ENCODE measurements at places on chromosomes 2 and 18.

DNA sequence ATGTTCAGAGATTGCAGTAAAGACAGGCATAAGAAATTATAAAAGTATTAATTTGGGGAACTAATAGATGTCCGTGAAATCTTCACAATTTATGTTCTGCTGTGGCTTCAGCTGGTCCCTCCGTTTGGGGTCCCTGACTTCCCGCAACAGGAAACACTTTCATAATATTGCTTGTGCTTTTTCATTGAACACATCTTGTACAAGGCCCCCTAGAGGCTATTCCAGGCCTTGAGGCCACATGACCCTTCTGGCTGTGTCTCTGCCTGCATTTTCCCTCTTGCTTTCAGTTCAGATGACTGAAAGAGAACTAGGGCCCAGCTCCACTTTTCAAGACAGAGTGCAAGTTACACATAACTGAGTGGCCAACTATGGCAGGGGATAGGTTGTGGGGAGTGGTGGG is 164.1 kb downstream of the TMEM247 start:
- no peak for DNase-seq

- DNase-seq = no peak
These were observed 24.2 kb downstream of the TNS1 start for GRCh38 chr2:217978536-217979150.

- DNase-seq = no peak
These were observed 77.8 kb upstream of the HS6ST1 start for GRCh38 chr2:128396500-128396891.

- DNase-seq = no peak
These were observed 16.7 kb upstream of the ZSCAN30 start for GRCh38 chr18:35306588-35307250.

- DNase-seq = peak; percentile 2
These were observed 1388.0 kb upstream of the LRRTM1 start for GRCh38 chr2:81692566-81692965.

DNA sequence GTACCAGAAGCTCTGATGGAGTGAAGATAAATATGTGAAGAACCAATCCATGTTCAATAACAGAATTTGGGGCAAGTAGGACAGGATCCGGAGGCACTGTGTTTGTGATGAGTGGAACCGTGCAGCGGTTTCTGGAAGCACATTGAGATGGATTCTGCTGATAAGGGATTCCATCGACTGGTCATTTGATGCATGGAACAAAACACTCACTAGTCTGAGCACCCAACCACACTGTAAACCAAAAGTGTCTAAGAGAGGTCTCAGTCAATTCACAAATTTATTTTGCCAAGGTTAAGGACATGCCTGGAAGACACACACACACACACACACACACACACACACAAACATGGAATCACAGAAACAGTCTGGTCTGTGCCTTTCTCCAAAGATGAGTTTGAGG is 459.5 kb downstream of the FBXO15 start:
- DNase-seq = no peak

DNA sequence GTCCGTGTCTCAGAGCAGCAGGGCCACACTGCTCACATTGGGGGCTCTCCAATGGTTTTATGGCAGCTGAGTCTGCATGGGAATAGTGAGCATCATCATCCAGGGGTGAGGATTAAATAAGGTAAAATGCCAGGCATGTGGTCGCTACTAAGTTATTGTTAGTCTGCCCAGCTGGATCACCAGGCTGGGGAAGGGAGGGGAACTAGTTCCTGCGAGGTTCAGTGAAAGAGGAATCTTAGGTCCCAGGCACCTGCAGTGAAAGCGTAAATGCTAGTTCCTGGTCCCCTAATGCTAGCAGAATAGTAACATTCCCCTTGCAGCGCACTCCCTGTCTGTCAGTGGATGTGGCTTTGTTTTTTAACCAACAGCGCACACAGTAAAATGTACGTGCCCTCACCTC is 60.1 kb downstream of the ARHGEF4 start:
- no peak for DNase-seq

DNA sequence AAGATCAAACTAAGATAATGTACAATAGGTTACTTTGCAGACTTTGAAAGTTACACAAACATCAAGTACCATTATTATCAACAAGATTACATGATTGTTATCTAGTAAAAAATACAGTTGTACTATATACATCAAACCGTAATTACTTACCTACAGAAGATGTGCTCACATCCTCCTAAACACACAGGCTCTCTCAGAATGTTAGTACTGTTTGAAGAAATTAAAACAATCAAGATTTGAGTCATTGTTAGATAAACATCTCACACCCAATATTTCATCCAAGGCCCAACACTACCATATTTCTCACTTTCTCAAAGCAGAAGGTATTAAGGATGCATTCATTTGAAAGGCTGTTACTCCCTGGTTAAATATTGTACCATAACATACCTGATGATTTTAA is 12.6 kb downstream of the BARD1 start:
- no peak for DNase-seq

- DNase-seq = no peak
These were observed 348.6 kb downstream of the TNS1 start for GRCh38 chr2:217654168-217654567.

DNA sequence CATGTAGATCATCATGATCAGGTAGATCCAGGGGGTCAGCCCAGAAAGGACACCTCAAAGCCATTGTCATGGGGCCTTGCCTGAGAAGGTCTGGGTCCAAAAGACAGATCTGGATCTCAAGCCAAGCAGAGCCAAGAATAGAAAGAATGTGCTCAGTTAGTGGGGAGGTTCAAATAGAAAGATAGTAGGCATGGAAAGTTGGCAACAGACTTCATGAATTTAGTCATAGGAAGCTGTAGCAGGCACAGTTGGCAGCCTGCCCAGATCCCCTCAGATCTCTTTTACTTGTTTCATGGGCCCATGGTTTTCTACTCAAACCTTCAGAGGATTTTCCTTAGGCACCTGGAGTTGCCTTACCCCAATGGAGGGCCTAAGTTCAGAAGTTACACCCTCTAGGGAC is 767.0 kb downstream of the SLC4A3 start:
- DNase-seq = no peak

DNA sequence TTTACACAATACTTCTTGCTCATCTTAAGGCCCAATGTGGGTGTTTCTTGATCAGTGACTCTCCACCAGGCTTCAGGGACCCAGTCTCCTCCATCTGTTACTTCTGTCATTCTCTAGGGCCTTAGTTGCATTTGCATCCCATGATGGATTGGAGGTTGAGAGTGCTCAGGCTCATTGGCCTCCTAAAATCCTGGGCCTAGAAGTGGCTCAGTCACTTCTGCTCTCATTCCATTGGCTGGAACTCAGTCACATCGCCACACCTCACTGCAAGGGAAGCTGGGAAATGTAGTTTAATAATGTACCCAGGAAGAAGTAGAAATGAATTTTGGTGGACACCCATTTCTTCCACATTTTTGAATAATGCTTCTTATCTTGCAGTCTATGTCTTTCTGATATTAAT is 223.5 kb downstream of the HRH4 start:
- DNase-seq = no peak
